ENCODE measurements at places on chromosomes 11 and 22.
A peak's percentile ranks its signal among the peaks of the same experiment; 100 is the strongest.

- no peak for DNase-seq
Measured at GRCh38 chr11:57597916-57598830, 688 bp downstream of the SERPING1 start.

DNA sequence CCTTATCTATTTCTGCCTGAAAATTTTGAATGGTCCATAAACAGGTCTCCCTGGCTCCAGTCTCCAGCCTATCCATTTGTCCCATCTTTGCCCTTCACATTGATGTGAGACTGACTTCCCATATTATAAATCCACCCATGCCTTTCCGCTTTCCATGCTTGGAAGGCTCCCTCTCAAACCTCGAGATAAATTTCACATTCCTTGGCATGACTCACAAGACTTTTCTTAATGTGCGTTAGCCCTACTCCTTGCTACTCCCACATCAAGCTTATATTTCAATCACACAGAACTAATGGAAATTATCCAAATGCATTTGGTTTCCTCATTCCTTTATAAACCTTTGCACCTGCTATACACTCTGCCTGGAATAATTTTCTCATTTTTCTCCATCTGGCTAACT lies 163.7 kb upstream of the NTM start:
- DNase-seq: no peak

GRCh38 chr11:107682171-107682570 lies 29.7 kb downstream of the SLN start:
- DNase-seq: no peak

DNA sequence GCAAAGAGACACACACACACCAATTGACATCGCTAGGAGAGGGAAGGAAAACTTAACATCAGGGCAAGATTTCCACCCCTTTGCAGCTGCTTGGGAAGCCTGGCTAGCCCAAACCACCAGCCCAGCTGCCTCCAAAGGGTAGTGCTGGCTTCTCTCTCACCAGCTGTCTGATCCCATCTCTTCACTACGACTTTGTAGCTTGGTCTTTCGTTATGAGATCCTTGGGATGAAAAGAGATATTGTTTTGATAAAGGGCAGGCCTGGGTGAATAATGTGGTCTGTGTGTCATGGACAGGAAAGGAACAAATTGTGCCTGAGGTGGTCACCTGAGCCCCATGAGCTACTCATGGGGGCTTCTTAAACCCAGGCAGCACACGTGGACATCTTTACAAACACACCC lies 101.9 kb downstream of the ARL14EP start:
- DNase-seq: no peak

- DNase-seq: no peak
Measured at GRCh38 chr11:77141034-77141433, 13.0 kb downstream of the MYO7A start.

GRCh38 chr11:14386081-14386480 lies 27.1 kb upstream of the RRAS2 start:
- DNase-seq: no peak

DNA sequence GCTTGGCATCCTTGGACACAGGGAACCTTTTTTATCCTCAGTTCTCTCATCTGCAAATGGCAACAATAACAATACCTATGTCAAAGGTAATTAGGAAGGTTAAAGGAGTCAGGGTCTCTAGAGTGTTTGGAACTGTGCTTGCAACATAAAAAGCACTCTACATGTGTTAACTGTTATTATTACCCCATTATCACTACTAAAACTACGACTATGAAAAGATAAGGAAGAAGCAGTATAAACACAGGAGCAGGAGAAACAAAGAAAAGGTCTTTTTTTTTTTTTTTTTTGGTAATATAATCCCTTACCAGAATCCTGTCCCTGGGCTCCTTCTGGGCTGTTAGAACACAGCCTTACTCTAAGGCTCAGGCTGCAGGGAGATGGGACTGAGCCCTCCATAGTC lies 348.2 kb downstream of the CADM1 start:
- DNase-seq: no peak

- DNase-seq: no peak
Measured at GRCh38 chr11:15826826-15827225, 529.5 kb downstream of the SOX6 start.

GRCh38 chr11:121649798-121650197 lies 197.0 kb upstream of the SORL1-AS1 start:
- no peak for DNase-seq

GRCh38 chr22:25051983-25052710 lies 99.6 kb downstream of the KIAA1671 start:
- DNase-seq: no peak

DNA sequence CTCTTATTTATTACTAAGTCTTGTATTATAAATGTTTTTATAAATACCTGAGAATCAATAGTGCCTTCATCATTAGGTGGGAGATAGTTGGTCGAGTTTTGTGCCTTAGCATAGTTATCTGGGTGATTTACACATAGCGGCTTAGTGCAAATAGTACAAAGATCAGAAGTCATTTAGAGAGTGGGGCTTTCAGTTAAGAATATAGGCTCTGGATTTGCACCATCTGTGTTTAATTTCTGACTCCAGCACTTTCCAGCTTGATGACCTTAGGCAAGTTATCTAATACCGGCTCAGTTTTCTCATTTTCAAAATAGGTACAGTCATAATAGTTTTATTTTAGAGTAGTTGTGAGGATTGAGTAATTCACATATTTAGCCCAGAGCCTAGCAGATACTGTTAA lies 26.4 kb downstream of the PDE3B start:
- DNase-seq: no peak

DNA sequence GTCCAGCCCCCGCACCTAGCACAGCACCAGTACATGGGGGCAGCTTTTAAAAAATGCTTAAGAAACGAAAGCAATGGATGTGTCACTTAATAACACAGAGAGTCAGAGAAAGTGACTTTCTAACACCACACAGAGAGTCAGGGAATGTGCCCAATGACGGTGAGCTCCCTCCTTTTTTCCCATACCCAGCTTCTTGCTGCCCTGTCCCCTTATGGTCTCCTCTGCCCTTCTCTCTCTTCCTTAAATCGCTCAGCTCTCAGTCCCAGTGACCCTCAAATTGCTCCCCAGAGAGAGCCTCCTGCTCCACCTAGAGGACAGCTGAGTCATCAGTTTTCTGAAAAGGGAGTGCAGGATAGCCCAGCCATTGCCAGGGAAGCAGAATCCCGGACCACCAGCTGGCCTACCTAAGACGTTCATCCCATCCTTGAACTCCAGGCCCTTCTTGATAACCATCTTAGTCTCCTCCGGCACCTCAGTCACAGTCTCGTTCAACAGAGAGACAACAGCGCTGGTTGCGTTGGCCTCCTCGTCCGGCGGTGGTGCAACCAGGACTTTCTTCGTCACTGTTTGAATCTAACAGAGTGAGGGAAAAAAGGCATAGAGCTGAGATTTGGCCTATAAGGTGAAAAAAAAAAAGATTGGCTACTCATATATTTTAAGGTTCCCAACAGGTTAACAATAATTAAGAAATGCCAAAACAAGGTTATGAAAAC lies 113.5 kb downstream of the SLC1A2 start:
- DNase-seq: peak; percentile 59

- DNase-seq: no peak
Measured at GRCh38 chr11:106276859-106277436, 199.5 kb downstream of the AASDHPPT start.

GRCh38 chr11:45921561-45922424 lies 663 bp upstream of the LARGE2 start:
- DNase-seq: no peak

DNA sequence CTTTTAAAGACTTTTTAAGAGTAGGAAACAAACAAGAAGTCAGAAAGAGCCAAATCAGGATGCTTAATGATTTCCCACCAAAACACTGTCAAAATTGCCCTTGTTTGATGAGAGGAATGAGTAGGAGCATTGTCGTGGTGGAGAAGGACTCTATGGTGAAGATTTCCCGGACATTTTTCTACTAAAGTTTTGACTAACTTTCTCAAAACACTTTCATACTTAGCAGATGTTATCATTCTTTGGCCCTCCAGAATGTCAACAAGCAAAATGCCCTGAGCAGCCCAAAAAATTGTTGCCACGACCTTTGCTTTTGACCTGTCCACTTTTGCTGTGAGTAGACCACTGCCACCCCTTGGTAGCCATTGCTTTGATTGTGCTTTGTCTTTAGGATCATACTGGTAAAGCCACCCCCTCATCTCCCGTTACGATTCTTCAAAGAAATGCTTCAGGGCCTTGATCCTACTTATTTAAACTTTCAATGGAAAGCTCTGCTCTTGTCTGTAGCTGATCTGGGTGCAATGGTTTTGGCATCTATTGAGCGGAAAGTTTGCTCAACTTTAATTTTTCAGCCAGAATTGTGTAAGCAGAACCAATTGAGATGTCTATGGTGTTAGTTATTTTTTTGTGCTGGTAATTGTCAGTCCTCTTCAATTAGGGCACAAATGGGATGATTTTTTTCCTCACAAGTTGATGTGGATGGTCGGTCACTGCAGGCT lies 67.2 kb downstream of the ADM start:
- DNase-seq: no peak

GRCh38 chr11:119047205-119047604 lies 9.8 kb downstream of the HYOU1 start:
- no peak for DNase-seq

GRCh38 chr11:65492637-65493366 lies 6.0 kb upstream of the MALAT1 start:
- no peak for DNase-seq

- DNase-seq: peak; percentile 52
Measured at GRCh38 chr22:20979243-20979809, 2.8 kb upstream of the LZTR1 start.

- DNase-seq: no peak
Measured at GRCh38 chr11:79663017-79663416, 222.2 kb upstream of the TENM4 start.

- no peak for DNase-seq
Measured at GRCh38 chr22:25919452-25919851, 177.5 kb downstream of the MYO18B start.

DNA sequence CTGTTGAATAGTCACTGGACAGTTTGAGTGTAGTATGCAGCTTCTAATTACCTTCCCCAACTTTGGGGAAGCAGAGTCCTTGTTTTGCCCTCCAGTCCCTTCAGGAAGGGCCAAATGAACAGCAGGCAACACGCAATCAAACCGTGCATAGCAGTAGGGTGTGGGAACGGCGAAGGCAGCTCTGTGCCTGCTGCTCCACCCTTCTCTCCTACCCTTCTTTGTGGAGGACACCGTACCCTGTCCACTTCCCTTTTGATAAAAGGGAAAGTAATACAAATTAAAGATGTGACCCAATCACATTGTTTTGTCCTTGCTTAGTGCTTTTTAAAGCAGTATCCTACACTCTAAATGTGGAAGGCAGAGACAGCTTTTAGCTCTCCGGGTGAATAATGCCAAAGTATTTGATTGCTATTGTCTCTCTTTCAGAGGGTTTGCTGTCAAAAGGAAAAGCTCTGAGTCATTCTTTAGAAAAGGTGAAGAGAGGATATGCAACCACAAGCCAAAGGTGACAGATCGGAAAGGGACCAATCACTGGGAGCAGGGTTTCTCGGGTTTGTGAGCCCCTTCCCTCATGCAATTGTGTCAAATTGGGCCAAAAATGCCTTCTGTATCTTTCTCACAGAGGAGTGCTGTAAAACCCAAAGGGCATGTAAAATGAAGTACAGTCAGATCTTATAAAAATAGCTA lies 407.3 kb upstream of the CCDC90B start:
- DNase-seq: no peak

DNA sequence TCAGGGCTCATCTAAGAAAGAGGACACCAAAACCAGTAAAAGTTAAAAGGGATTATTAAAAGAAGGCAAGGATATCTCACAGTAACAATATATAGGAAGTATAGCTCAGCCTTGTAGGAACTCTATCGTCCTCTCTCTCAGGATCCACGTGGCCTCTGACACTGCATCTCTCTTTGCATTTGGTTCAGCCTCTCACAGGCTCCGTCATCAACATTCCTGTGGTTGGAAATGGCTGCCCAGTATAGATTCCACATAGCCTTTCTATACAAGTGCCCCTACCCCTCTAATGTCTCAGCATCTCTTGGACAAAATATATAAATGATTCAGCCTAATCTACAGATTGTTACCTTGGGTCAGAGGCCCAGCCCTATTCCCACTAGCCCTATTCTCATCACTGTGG lies 101.3 kb upstream of the DBX1 start:
- no peak for DNase-seq

GRCh38 chr11:954392-955153 lies 28.9 kb downstream of the AP2A2 start:
- no peak for DNase-seq

GRCh38 chr11:78203184-78203583 lies 14.5 kb downstream of the USP35 start:
- DNase-seq: peak; percentile 72

DNA sequence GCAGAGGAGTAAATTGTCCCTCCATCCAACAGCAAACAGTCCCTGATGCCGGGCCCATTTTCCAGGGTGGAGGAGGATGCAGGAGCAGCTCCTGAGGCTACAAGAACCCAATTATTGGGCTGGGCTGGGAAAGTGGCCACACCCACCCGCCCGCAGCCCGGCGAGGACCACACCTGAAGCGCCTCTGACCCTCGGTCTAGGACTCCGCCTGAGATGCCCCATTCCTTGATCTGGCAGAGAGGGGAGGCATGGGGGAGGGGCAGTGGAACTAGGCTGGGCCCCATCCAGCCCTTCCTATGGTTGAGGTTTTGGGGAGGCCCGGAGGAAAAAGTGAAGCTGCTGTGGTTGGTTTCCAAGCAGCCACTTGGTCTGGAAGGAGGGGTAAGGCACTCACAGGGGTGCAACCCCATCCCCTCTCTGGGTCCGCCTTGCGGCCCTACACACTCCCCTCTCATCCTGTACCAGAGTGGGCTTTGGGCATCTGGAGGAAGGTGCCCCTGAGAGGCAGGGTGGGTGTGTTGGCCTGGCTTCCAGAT lies 2.4 kb upstream of the LGALS1 start:
- no peak for DNase-seq

DNA sequence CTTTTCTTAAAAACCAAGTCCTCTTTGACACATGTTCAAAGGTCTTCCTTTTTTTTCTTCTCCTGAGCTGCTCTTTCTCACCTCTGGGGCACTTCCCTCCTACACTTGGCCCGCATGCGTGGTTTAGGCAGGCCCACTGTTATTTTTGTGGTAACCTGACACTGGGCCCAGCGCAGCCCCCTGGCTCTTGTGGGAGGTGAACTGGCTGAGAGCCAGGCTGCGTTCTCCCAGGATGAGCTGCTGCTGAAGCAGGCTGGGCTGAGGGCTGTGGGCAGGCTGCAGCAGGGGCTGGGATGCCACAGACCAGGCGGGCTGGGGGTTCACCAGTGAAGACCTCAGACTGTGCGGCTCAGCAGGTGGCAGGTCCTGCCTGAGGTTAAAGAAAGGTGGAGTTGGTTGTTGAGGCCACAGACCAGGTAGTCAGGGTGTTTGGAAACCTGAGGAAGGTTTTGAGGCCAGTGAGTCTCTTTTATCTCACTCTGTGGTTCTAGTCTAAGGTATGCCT lies 72.4 kb downstream of the TEAD1 start:
- DNase-seq: no peak
